ENCODE measurements at places on chromosomes 13 and 19.

DNA sequence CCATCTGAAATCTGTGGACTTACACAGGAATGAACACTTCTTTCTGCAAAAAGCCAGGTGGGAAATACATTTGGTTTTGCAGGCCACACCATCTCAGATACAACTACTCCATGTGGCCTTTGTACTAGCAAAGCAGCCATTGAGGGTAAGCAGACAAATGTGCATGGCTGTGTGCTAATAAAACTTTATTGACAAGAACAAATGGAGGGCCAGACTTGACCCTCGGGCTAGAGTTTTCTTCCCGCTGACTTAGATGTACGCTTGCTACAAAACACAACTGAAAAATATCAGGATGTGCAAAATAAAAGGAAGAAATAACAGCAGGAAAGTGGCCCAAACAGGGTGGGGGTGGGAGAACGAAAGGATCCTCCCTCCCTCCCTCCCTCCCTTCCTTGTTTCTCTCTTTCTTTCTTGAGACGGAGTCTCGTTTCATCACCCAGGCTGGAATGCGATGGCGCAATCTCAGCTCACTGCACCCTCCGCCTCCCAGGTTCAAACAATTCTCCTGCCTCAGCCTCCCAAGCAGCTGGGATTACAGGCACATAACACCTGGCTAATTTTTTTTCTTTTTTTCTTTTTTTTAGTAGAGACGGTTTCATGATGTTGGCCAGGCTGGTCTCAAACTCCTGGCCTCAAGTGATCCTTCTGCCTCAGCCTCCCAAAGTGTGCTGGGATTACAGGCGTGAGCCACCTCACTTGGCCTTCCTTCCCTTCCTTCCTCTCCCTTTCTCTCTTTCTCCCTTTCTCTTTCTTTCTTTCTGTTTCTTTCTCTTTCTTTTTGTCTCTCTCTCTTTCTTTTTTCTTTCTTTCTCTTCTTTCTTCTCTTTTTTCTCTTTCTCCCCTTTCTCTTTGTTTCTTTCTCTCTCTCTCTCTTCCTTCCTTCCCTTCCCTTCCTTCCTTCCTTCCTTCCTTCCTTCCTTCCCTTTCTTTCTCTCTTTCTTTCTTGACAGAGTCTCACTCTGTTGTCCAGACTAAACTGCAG lies 29.3 kb downstream of the CCL25 start:
- DNase-seq = no peak

DNA sequence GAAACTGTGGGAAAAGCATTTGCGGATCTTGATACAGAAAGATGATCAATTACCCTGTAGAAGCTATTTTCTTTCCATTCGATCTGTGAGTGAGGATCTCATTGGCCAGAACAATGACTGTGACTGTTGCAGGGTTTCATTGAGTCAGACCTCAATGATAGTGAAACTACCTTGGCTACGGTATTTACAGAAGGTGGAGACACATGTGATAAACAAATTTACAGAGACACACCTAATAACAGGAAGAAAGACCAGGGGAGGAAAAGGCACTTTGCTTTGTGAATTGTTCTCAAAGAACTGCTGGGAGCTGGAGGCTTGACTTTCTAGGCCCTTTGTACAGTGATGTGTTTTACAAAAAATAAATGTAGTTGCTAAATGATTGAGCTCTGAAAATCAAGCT lies 19.9 kb upstream of the ARGLU1 start:
- no peak for DNase-seq

- no peak for DNase-seq
Observed at GRCh38 chr19:30670562-30671366, 298.6 kb downstream of the ZNF536 start.

- DNase-seq = no peak
Observed at GRCh38 chr13:109883181-109884180, 97.1 kb upstream of the IRS2 start.

DNA sequence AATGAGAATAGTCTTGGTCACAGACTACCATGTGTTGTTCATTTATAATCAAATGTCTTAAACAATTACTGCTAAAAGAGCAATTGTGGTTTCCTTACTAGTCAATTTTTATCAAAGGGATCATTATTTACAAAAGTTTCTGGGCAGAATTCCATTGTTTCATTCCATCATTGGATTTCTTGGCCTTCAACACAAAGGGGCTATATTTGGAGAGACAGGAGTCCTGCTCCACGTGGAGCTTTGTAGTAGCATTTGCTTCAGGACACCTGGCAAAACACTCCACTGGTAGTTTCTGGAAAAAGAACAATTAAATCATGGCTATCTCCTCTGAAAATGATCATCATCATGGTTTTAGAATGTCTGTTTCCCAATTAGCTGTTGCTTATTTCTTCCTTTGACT lies 22.3 kb upstream of the STARD13 start:
- no peak for DNase-seq

DNA sequence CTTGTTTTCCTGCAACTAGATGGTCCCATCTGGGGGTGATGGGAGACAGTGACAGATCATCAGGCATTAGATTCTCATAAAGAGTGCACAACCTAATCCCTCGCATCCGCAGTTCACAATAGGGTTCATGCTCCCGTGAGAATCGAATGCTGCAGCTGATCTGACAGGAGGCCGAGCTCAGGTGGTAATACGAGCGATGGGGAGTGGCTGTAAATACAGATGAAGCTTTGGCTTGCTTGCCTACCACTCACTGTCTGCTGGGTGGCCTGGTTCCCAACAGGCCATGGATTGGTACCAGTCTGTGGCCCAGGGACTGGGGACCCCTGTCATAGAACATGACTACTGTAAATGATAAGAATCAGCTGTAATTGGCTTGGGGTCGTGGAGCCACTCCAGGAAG lies 28.0 kb downstream of the WDR88 start:
- no peak for DNase-seq

DNA sequence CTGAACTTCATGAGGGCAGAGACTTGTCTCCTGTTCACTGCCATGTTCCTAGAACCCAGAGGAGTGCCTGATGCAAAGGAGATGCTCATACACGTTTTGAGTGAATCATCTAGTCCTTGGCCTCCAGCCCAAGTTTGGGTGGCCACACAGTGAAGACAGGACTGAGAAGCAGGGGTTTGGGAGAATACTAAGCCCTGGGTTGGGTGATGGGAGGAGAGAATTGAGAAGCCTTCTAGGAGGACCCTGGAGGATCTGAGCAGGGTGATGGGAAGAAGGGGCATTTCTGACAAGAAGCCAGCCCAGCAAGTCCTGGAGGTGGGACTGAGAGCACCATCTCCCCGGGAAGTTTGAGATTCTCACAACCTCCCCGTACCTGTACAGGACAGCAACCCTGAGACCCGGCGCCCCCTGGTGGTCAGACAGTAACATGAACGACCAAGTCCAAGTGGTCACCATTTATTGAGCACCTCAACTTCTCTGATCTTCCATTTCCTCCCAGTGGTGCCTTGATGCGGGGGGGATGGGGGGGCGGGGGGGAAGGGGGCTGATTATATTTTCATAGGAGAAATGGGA lies 11.0 kb downstream of the CTU1 start:
- DNase-seq = peak; percentile 65

DNA sequence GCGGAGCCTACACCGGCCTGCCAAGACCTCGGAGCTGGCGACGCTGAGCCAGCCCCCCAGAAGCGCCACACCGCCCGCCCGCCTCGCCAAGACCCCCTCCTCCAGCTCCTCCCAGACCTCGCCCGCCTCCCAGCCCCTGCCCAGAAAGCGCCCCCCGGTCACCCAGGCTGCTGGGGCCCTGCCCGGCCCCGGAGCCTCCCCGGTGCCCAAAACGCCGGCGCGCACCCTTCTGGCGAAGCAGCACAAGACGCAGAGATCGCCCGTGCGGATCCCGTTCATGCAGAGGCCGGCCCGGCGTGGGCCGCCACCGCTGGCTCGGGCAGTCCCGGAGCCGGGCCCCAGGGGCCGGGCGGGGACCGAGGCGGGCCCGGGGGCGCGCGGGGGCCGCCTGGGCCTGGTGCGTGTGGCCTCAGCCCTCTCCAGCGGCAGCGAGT lies 10.2 kb downstream of the C19orf25 start:
- DNase-seq = no peak

DNA sequence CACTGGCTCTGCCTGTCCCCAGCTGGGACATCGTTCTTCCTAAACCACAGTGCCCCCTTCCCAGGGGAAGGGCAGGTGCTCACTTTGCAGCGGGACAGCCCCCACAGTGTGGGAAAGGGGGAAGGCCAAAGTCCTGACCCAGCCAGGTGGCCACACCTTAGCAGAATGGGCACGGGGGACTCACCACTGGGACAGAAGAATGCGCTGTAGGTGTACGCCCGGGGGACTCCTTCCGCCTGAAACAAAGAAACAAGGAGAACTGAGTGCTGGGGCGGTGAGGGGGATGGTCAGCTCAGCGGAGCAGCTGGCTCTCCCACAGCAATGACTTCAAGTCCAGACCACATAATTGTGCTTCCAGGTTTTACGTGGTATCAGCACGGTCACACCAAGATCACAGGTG lies 49.4 kb downstream of the F2RL3 start:
- DNase-seq = no peak

DNA sequence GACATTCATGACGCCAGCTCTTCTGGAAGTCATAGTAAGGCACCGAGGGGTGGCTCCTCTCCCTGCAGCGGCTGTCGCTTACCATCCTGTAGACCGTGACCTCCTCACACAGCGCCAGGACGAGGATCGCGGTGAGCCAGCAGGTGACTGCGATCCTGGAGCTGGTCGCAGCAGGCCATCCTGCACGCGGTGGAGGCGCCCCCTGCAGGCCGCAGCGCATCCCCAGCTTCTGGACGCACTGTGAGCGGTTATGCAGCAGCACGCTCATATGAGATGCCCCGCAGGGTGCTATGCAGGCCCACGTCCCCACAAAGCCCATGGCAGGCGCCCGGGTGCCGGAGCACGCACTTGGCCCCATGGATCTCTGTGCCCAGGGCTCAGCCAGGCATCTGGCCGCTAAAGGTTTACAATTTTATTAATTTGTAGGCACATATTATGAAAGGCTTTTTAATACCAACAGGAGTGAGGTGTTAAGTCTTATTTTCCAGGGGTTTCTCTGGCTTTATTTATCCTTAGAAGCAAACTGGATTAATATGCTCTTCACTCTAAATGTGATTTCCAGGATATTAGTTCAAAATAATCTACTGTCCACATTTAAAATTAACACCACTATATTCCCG lies 35.6 kb upstream of the PSPC1 start:
- peak; percentile 58 for DNase-seq

DNA sequence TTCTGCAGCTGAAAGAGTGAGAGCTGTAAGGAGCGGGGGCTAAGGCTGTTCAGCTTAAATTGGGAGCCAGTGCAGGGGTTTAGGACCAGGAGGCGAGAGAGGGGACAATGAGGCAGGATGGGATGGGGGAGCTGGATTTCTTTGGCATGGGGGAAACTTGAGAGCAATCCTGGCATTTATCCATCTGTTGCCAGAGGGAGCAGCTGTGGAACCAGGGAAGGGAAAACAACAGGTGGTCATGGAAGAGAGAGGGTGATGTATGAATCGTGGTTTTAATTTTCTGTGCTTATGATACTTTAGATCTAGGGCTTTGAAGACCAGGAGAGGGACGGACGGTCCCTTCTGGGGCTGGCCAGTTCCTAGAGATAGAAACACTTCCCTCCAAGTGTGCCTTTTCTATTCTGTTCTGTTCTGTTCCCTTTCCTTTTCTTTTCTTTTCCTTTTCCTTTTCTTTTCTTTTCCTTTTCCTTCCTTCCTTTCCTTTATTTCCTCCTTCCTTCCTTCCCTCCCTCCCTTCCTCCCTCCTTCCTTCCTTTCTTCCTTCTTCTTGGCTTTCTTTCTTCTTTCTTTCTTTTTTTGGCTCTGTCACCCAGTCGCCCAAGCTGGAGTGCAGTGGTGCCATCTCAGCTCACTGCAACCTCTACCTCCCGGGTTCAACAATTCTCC lies 16.0 kb upstream of the CCL25 start:
- no peak for DNase-seq

GRCh38 chr13:48648446-48648845 lies 5.3 kb upstream of the CYSLTR2 start:
- DNase-seq = no peak

GRCh38 chr13:110387451-110388107 lies 80.5 kb downstream of the COL4A2 start:
- peak; percentile 59 for DNase-seq

- DNase-seq = peak; percentile 22
Observed at GRCh38 chr13:105083992-105084391, 1451.5 kb downstream of the EFNB2 start.

DNA sequence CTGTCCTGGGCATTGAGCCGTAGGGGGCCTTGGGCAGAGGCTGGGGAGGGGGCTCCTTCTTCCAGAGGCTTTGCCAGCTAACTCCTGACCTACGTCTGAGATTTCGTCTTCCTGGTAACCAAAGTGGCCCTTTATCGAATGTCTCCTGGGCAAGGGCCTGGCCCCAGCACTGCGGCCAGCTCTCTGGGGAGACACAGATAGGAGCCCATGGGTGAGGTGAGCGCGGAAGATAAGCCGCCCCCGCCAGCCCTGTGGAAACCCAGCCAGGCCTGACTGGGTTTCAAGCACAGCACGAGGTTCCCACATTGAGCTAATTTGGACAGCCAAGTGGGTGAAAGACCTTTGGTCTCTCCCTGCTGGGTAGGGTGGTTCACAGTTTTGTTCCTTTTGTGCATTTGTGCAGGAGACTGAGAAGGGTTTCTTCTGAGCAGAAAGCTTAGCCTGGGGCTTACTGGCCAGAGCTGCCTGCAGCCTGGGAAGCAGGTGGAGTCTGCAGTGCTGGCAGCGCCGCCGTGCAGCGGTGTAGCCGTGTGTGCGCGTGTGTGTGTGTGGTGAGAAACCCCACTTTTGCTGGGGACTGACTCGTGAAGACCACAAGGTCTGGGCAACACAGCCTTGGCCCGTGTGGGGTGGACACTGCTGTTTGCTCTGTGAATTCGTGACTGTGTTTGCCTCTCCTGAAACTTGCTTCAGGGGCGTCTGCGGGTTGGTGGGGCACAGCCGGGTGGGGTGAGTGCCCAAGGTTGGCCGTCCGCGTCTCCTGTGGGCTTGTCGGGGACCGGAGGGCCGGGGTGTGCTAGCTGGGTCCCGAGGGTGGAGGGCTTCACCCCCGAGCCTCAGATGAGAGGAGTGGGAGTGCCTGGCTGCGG lies 2.5 kb downstream of the BSG start:
- DNase-seq = no peak

- no peak for DNase-seq
Observed at GRCh38 chr13:97528518-97528917, 94.5 kb downstream of the RAP2A start.

GRCh38 chr19:33473653-33474305 lies 47.8 kb downstream of the PEPD start:
- no peak for DNase-seq

Measured in adrenal gland (tissue), 19 donors.